ENCODE measurements at places on chromosomes 1 and 21.

GRCh38 chr1:76830373-76830772 is 36.9 kb upstream of the ST6GALNAC5 start:
- no peak for DNase-seq

DNA sequence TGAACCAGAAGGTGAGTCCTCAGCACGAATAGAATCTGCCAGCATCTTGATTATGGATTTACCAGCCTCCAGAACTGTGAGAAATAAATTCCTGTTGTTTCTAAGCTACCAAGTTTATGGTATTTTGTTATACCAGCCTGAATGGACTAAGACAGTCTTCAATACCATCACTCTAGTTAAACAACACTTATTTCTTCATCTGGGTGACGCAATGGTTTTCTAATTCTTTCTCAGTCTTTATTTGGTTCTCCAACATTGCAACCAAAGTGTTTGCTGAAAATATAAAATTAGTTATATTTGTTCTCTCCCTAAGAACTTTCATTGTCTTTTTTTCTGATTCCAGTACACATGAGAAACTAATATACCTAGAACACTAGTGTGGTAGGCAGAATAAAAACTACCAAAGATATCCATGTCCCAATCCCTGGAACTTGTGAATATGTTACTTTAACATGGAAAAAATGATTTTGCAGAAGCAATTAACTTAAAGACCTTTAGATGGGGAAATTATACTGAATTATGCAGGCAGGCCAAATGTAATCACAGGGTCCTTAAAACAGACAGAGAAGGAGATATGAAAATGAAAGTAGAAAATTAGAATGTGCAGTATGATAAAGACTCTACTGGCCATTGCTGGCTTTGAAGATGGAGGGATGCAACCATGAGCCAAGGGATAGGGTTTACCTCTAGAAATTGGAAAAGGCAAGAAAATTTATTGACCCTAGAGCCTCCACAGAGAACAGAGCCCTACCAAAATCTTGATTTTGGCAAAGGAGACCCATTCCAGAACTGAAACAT is 1115.1 kb downstream of the PLA2G4A start:
- DNase-seq: no peak

- no peak for DNase-seq
Observed at GRCh38 chr1:1420654-1421141, 378 bp downstream of the ANKRD65 start.

DNA sequence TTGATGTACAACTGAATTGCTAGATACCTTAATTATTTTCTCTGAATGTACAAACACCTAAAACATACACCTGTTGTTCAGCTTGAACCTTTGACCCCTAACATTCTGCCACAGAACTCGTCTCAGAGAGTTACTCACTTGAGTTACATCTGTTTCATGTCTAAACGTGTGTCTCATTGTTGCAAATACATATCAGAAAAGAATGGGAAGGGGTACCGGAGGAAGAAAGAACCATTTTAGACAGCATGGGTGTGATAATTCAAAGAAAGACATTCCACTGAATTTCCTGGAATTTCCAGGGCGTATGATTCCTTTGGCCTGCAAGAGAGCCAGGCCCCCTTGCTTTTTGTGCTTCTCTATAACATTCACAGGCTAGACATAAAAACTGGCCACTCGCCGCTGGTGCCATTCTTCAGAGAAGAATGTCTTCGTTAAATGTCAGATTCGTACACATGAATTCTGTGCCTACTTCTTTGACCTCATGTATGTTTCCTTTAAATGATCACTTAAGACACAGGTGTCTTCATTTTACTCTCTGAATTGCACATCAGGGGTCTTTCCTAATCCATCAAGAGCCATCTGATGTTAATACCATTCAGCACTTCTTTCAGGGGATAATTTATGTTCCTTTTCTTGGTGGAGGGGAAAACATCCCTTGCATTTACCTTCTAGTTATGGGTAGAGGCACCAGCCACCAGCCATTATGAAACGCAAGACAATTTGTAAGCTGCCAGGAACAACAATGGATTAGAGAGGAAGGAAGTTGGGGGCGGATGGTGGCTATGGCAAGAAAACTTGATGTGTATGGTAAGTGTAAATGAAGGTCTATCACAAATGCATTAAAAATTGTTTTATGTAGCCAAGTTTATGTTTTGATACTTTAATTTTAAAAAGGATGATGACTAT is 12.7 kb downstream of the ATF3 start:
- no peak for DNase-seq

- DNase-seq: no peak
Observed at GRCh38 chr1:19445417-19446342, 39.7 kb downstream of the CAPZB start.

GRCh38 chr1:19878637-19878985 is 3.6 kb upstream of the OTUD3 start:
- no peak for DNase-seq

- DNase-seq: no peak
Observed at GRCh38 chr1:30046751-30047150, 676.6 kb downstream of the MATN1 start.

All from sigmoid colon (tissue), 7 donors.